ENCODE measurements at places on chromosomes 6 and 20. TPM values are rescaled to one million over a fixed set of nuclear protein-coding genes. Genes with fewer than 3 reads are reported as not detected.

- DNase-seq = no peak
- H3K27me3 ChIP-seq = no peaks in the 10 kb centered on the region
- peaks cover 8% of the 10 kb centered on the region for H3K36me3 ChIP-seq
- peaks cover 4% of the 10 kb centered on the region for H3K4me1 ChIP-seq
- H3K4me3 ChIP-seq = no peak overlapping the region
Measured at GRCh38 chr20:35311409-35311808, 19.2 kb upstream of the FAM83C start.

GRCh38 chr6:21676769-21677168 lies 83.2 kb downstream of the SOX4 start:
- no peak overlapping the region for H3K27ac ChIP-seq
- no peak overlapping the region for H3K4me3 ChIP-seq
- no peaks in the 10 kb centered on the region for H3K4me1 ChIP-seq
- H3K36me3 ChIP-seq = no peaks in the 10 kb centered on the region
- H3K27me3 ChIP-seq = peaks cover 5% of the 10 kb centered on the region
- no peak for DNase-seq

GRCh38 chr6:37396571-37397180 lies 36.3 kb upstream of the CMTR1 start:
- peaks cover 10% of the 10 kb centered on the region for H3K36me3 ChIP-seq
- no peak overlapping the region for H3K4me3 ChIP-seq
- no peak overlapping the region for H3K27ac ChIP-seq
- peaks cover 24% of the 10 kb centered on the region for H3K27me3 ChIP-seq

- H3K4me3 ChIP-seq = no peak overlapping the region
- H3K27ac ChIP-seq = no peak overlapping the region
- DNase-seq = no peak
- H3K36me3 ChIP-seq = no peaks in the 10 kb centered on the region
- peaks cover 27% of the 10 kb centered on the region for H3K4me1 ChIP-seq
Measured at GRCh38 chr6:163732479-163732878, 318.0 kb downstream of the QKI start.

DNA sequence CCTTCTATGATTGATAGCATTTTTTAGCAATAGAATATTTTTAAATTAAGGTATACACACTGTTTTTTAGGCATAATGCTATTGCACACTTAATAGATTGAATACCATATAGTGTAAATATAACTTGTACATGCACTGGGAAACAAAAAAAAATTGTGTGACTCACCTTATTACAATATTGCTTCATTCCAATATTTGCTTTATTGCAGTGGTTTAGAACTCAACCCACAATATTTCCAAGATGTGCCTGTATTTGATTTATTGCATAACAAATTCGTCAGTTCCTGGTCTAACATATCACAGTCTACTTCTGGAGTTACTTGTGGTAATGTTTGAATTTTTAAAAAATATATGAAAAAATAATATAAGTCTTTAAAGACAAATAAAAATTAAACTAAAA lies 41.9 kb upstream of the DEFB112 start:
- H3K4me3 ChIP-seq = no peak overlapping the region
- H3K27me3 ChIP-seq = no peaks in the 10 kb centered on the region

- H3K27me3 ChIP-seq = no peaks in the 10 kb centered on the region
- no peak for DNase-seq
- no peaks in the 10 kb centered on the region for H3K36me3 ChIP-seq
Measured at GRCh38 chr20:31906001-31906400, 35.6 kb downstream of the TTLL9 start.

GRCh38 chr6:168632694-168633093 lies 191.7 kb downstream of the SMOC2 start:
- H3K27me3 ChIP-seq = no peaks in the 10 kb centered on the region
- H3K4me3 ChIP-seq = no peak overlapping the region
- no peak for DNase-seq
- H3K4me1 ChIP-seq = no peaks in the 10 kb centered on the region
- H3K27ac ChIP-seq = peak overlapping the region; percentile 64
- H3K36me3 ChIP-seq = no peaks in the 10 kb centered on the region

DNA sequence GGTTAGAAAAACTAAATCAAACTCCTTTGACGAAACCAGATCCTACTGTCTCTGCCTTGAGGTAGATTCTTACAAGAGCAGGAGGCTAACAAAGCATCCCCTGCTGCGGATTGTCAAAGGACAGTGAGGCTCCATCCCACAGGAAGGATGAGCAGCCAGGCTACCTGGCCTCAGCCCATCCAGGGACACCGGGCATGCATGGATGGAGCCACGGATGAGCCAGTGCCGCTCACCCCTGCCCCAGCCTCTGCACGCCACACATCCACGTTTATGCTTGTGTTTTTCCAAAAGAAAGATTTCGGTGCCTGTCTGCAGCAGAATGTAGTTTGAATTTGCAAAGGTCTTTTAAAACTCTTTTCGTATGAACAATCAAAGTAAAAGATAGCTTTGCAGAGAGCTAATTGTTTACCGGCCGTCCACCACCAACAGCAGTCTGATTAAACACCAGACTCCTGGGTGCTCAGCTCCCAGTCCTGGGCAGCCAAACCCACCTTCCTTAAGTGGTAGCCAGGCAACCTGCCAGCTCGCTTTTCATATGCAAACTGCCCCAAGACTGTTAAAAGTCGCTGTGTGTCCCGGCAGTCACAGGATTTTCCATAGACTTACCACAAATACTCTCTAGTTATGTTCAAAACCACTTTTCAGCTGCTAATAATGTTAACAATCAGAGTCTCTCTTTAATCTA lies 999 bp downstream of the THBS2 start:
- H3K4me3 ChIP-seq = no peak overlapping the region
- H3K27me3 ChIP-seq = peaks cover 72% of the 10 kb centered on the region
- peaks cover 6% of the 10 kb centered on the region for H3K4me1 ChIP-seq

DNA sequence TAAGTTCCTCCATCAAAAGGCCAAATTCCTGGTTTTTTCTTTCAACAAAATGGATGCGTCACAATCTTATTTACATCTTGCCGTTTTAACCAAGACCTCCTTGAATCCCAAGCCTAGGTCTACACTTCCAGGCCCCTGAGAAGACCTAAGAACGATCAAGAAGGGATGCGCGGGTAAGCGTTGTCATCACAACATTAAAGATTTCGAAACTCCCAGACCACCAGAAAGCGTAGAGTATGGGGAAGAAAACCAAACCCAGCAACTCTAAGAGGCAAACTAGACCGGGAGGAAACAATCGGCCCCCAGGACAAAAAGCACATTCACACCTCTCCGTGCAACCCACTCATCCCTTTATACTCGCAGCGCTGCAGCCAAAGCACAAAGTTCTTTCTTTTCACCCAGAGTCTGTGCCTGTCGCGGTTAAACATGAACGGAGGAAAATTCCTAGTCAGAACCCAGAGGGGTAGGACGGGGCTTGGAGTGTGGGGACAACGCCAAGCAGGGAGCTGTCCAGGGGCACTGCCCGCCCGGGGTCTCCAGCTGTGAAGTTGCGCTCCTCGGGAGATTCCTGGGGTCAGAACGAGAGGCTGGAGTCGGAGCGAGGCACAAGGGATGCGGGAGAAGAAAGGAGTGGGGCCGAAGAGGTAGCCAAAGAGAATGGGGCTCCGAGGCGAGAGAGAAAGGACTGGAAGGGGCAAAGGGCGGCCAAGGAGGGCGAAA lies 725 bp downstream of the OSER1 start:
- H3K4me3 ChIP-seq = peak overlapping the region; percentile 99
- H3K27me3 ChIP-seq = no peaks in the 10 kb centered on the region
- H3K36me3 ChIP-seq = peaks cover 4% of the 10 kb centered on the region
- H3K4me1 ChIP-seq = peaks cover 48% of the 10 kb centered on the region

GRCh38 chr6:163078712-163079111 lies 335.8 kb upstream of the QKI start:
- no peak for DNase-seq
- no peaks in the 10 kb centered on the region for H3K4me1 ChIP-seq
- H3K4me3 ChIP-seq = peak overlapping the region; percentile 28
- no peaks in the 10 kb centered on the region for H3K27me3 ChIP-seq
- H3K27ac ChIP-seq = no peak overlapping the region

DNA sequence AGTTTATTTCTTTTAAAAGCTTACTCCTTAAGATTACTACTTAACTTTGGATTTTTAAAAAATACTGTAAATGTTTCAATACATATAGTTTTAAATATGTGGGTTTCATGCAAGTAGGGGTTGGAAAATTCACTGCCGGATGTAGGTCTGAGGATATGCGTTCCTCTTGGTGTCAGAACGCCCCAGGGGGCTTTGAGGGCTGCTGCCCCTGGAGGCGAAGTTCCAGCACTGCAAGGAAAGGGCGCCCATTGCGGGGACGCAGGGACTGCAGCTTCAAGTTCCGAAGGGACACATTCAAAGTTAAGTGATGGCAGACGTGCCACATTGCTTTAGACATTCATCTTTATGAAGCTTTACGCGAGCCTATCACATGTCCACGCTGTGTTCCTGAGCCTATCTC lies 152.9 kb downstream of the SOD2 start:
- no peak for DNase-seq
- no peak overlapping the region for H3K4me3 ChIP-seq
- H3K27ac ChIP-seq = no peak overlapping the region
- H3K27me3 ChIP-seq = peaks cover 30% of the 10 kb centered on the region
- no peaks in the 10 kb centered on the region for H3K36me3 ChIP-seq

- H3K27me3 ChIP-seq = no peaks in the 10 kb centered on the region
- H3K36me3 ChIP-seq = no peaks in the 10 kb centered on the region
- H3K4me3 ChIP-seq = no peak overlapping the region
- H3K4me1 ChIP-seq = no peaks in the 10 kb centered on the region
- no peak for DNase-seq
- H3K27ac ChIP-seq = no peak overlapping the region
Measured at GRCh38 chr20:11190741-11191140, 516.9 kb upstream of the JAG1 start.

DNA sequence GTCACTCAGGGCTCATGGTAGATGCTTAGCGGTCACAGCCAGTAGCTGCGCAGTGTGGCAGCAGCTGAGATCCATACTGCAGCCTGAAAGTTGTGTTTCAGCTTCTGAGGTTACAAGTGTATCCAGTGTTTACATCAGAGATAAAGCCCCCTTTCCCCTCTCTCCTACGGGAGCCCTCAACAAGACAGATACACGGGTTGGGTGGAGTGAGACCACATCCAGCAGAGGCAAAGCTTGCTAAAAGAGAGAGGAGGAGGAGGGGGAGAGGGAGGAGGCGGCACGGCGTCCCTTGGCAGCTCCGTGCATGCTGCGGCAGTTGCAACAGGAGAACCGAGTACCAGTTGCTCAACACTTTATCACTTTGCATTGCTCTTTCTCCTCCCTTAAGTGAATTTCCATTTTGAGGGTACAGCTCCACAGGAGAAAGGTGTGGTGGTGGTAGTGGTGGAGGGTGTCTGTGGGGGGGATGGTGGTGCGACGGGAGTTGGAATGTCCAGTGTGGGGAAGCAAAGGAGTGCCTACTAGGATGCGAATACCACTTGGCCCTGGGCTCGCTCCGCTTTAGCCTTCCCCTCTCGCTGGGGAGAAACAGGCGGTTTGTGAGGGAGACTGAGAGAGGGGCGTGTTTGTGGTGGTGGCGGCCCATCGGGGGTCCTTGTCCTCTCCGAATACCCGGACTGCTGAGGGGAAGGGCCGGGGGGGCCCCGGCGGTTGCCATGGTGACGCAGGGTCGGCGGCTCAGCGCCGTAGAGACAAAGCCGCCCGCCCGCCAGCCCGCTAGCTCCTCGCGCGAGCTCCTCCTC lies 405 bp upstream of the RNF182 start:
- H3K4me3 ChIP-seq = peak overlapping the region; percentile 92
- DNase-seq = peak; percentile 9
- peaks cover 49% of the 10 kb centered on the region for H3K27me3 ChIP-seq

- H3K27me3 ChIP-seq = no peaks in the 10 kb centered on the region
- DNase-seq = no peak
- no peaks in the 10 kb centered on the region for H3K4me1 ChIP-seq
- H3K36me3 ChIP-seq = no peaks in the 10 kb centered on the region
- H3K4me3 ChIP-seq = no peak overlapping the region
- H3K27ac ChIP-seq = no peak overlapping the region
Measured at GRCh38 chr6:165404697-165405096, 95.3 kb upstream of the C6orf118 start.

DNA sequence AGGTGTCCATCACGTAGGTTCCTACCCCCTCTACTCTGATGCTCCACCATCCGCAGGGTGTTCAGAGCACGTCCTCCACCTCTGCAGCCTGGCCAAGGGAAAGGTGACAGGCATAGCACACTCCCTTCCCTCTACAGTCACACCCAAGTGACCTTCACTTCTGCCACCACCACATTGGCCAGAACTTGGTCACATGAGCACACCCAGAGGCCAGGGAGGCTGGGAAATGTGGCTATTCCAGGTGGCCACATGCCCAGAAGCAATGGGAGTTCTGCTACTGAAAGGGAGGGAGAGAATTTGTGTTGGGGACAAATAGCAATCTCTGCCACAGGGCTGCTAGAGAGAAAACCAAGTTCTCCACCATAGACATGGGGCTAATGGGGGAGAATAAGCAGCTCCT lies 180.3 kb downstream of the NFATC2 start:
- peaks cover 25% of the 10 kb centered on the region for H3K27me3 ChIP-seq
- peaks cover 8% of the 10 kb centered on the region for H3K36me3 ChIP-seq
- H3K27ac ChIP-seq = no peak overlapping the region
- H3K4me1 ChIP-seq = no peaks in the 10 kb centered on the region

DNA sequence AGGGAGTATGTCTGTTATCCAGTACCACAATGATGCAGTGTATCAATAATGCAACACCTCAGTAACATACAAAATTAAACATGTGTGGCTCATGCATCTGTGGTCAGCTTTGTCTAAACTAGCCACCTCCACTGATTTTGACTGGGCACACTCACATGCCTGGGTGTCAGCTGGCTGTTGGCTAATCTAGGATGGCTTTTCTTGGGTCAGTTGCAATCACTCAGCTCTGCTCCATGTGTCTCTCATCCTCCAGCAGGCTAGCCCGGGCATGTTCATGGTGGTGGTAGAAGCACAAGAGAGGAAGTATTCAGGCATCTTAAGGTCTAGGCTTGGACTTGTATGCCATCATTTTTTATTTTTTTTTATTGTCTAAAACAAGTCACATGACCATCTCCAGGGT lies 59.3 kb upstream of the JAG1 start:
- no peaks in the 10 kb centered on the region for H3K4me1 ChIP-seq
- H3K27ac ChIP-seq = no peak overlapping the region
- H3K4me3 ChIP-seq = no peak overlapping the region
- H3K27me3 ChIP-seq = no peaks in the 10 kb centered on the region

DNA sequence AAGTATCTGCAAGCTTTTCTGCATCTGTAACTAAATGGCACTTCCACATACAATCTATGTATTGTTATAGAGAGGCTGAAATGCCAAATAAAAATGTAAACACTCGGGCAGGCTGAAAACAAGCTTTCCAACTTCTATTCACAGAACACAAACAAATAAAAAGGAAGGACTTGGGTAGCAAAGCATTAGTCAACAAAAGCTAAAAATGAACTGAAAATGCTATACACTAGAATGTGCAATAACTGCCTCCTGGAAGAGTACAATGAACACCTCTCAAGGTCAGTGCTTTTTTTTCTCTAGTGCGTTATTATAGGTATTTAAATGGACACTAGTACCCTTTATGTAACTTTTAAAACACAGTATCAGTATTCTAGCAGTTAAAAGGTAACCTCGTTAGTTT lies 31.4 kb downstream of the STK38 start:
- no peak for DNase-seq
- H3K4me3 ChIP-seq = no peak overlapping the region
- H3K27me3 ChIP-seq = no peaks in the 10 kb centered on the region
- H3K4me1 ChIP-seq = no peaks in the 10 kb centered on the region
- no peak overlapping the region for H3K27ac ChIP-seq

- H3K36me3 ChIP-seq = no peaks in the 10 kb centered on the region
- H3K4me3 ChIP-seq = no peak overlapping the region
- no peak overlapping the region for H3K27ac ChIP-seq
- no peaks in the 10 kb centered on the region for H3K4me1 ChIP-seq
Measured at GRCh38 chr6:134119486-134119885, 67.1 kb upstream of the SLC2A12 start.

Gene DNAH8
- not detected for polyA plus RNA-seq

Gene SLC22A1
- not detected for polyA plus RNA-seq

Gene HDGFL1
- polyA plus RNA-seq = not detected

Gene MYLK4
- polyA plus RNA-seq = not detected

Gene EFCAB8
- polyA plus RNA-seq = not detected

All from naive B cell (primary cell).